ENCODE measurements at places on chromosomes 4 and X. TPM values are rescaled to one million over a fixed set of nuclear protein-coding genes. Genes with fewer than 3 reads are reported as not detected.

GRCh38 chrX:79281775-79282174 lies 85.4 kb downstream of the ITM2A start:
- DNase-seq = no peak
- no peak overlapping the region for H3K27ac ChIP-seq
- H3K4me1 ChIP-seq = no peaks in the 10 kb centered on the region
- no peaks in the 10 kb centered on the region for H3K36me3 ChIP-seq
- H3K27me3 ChIP-seq = no peaks in the 10 kb centered on the region

DNA sequence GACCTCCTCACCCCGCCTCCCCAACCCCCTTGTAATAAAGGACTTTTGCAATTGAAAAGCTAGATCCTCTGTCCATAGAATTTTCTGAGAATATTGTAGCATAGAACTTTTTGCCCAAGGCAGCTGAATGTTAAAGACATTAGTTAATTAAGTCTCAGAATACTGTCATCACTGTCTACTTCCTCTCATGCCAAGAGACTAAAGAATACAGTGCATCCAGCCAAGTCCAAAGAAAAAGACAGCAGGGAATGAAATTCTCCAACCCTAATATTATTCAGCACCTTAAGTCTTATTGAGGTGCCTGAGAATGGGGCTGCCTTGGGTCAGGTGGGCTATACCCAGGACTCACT lies 313.3 kb upstream of the GATB start:
- DNase-seq = no peak
- H3K4me3 ChIP-seq = no peak overlapping the region
- no peak overlapping the region for H3K27ac ChIP-seq
- H3K27me3 ChIP-seq = no peaks in the 10 kb centered on the region

DNA sequence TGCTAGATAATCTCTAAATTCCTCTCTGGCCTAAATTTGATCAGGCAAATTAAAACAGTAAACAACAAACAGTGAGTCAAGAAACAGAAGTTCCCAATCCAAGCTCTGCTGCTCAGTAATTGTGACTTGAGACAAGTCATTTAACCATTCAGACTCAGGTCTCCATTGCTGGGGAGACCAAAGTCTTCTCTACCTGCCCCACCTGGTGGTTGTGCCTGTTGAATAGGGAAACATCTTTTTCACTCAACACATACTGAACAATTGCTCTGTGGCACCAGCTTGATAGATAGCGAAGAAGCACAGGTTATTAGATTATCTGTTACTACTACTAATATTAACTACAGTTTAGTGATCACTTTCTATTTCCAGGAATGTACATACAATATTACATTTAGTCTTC lies 112.1 kb upstream of the EOLA2 start:
- H3K36me3 ChIP-seq = no peaks in the 10 kb centered on the region
- no peak overlapping the region for H3K4me3 ChIP-seq
- no peak for DNase-seq
- no peaks in the 10 kb centered on the region for H3K27me3 ChIP-seq
- no peak overlapping the region for H3K27ac ChIP-seq
- H3K4me1 ChIP-seq = no peaks in the 10 kb centered on the region

Gene TBX22
- not detected for total RNA-seq

Gene USP27X
- total RNA-seq = 1.4 TPM

DNA sequence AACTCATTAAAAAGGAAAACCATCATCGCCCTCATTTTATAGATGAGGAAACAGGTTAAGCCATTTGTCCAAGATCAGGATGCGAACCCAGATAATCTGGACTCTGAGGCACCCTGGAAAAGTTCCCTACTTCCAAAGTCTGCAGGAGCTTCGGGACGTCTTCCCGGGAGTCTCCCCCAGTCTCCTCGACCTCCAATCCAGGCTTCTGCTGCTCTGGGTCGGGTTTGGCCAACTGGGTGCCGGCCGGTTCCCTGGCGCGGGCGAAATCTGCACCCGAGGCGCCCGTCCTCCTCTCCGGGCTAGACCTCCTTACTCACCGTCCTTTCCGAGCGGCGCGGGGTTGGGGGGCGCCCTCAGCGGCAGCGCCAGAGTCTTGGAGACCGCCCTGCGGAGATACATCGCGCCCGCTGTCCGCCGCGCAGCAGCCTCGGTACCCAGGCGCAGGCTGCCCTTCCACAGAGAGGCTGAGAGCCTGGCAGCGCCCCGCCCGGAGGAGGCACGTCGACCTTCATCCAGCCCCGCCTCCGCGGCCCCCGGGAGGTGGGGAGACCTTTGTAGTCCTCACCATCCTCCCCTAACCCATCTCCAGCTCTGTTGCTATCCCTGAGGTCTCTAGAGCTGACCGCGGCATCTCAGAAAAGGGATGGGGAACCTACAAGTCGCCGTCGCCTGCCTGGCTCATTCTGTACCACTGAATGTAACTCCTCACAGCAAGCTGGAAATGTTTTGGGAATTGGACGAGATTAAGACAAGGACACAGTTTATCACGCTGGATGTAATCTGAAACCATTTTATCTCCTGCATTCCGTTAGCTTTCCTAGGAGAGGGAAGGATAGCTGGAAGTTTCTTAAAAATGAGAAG lies at the start of gene MGARP:
Gene MGARP (minus strand): TSS at position 466 of the 861 bp plus-strand sequence. CDS start 67 bp downstream, at position 399.
- H3K27me3 ChIP-seq = peaks cover 5% of the 10 kb centered on the region
- H3K27ac ChIP-seq = no peak within 1 kb of the TSS
- H3K4me1 ChIP-seq = peaks cover 15% of the 10 kb centered on the region
- H3K4me3 ChIP-seq = peak within 1 kb of the TSS; percentile 10
- DNase-seq = no peak

DNA sequence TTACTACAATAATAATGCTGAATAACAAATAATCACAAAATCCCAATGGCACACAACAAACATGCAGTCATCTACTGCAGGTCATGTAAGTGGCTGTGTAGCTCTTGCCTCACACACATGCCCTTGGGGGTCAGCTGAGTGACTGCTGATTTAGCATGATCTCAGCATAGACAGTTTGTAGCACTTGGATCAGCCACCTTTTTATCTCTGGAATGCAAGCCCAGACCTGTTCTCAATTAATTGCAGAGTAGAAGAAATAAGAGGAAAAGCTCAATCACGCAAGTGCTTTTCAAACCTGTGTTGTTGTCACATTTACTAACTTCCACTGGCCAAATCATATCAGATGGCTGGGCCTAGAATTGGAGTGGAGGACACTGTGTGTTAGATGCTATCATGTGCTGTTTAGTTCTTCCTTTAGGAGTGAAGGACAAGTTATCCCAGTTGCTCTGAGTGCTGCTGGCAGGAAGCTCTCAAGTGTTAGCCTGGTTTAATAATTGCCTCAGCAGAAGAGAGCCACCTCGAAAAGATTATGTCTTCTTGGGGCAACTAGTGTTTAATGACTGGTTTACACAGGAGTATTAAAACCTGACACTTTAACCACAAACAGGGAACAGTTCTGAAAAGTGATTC lies 128.3 kb upstream of the EPHA5 start:
- H3K36me3 ChIP-seq = no peaks in the 10 kb centered on the region
- H3K4me1 ChIP-seq = no peaks in the 10 kb centered on the region
- no peak overlapping the region for H3K27ac ChIP-seq
- H3K27me3 ChIP-seq = no peaks in the 10 kb centered on the region

DNA sequence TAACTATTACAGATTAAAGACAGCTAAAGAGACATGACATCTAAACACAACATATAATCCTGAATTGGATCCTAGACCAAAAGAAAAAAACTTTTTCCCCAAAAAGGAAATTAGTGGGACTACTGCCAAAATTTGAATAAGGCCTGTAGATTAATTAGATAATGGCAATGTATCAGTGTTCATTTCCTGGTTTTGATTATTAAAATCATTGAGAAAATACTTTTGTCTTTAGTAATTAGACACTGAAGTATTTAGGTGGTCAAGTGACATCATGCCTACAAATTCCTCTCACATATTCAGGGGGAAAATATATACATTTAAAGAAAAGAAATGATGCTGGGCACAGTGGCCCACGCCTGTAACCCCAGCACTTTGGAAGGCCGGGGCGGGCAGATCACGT lies 10.4 kb upstream of the USO1 start:
- peaks cover 17% of the 10 kb centered on the region for H3K4me1 ChIP-seq
- no peak overlapping the region for H3K4me3 ChIP-seq
- no peak for DNase-seq
- no peak overlapping the region for H3K27ac ChIP-seq
- no peaks in the 10 kb centered on the region for H3K27me3 ChIP-seq
- H3K36me3 ChIP-seq = no peaks in the 10 kb centered on the region

Gene CYP2U1
- 2.0 TPM for total RNA-seq

Gene CD40LG
- 0.17 TPM for total RNA-seq

DNA sequence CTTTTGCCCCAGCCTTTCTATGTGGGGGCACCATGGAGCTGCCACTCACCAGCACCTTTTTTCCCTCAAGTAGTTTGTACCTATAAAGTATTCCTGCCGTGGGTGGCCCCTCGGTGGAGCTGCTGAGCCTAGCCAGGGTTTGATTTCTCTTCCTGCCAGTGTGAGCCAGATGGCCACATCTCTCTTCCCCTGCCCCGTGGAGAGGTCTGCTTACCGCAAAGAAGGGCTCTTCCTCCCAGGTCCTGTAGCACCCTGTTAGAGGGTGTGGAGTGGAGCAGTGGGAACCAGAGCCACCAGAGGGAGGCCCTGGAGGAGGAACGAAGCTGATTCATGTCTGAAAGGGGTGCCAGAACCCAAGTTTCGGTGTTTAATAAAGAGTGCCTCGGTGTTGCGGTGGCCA lies 95.4 kb downstream of the PTTG2 start:
- peaks cover 3% of the 10 kb centered on the region for H3K36me3 ChIP-seq
- H3K4me1 ChIP-seq = no peaks in the 10 kb centered on the region
- H3K4me3 ChIP-seq = no peak overlapping the region
- H3K27ac ChIP-seq = peak overlapping the region; percentile 55
- no peaks in the 10 kb centered on the region for H3K27me3 ChIP-seq

GRCh38 chrX:113470166-113470565 lies 629.5 kb upstream of the AMOT start:
- H3K36me3 ChIP-seq = no peaks in the 10 kb centered on the region
- no peak overlapping the region for H3K27ac ChIP-seq
- DNase-seq = no peak
- H3K4me3 ChIP-seq = no peak overlapping the region
- no peaks in the 10 kb centered on the region for H3K27me3 ChIP-seq

DNA sequence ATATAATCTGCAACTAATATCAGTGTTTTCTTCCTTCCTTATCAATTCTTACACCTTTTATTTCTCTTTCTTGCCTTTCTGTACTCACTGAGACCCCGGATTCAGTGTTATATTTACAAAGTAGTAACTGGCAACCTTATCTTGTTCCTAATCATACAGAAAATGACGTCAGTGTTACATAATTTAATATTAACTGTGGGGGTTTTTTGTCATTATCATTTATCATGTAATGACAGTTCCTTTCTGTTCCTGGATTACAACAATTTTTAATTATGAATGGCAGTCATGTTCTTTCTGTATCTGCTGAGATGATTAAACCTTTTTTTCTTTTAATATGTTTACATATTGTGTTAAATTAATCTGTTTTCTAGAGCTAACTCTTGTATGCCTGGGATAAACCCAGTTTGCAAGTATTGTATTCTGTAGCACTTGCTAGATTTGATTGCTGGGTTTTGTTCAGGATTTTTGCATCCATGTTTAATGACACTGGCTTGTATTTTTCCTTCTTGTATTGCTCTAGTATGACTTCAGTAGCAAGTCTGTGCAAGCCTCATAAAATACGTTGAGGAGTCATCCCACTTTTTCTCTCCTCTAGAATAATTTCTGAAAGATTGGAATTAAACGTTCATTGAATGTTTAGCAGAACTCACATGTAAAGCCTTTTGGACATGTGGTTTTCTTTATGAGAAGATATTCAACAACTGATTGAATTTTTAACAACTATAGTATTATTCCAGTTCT lies 10.4 kb upstream of the HSPA4L start:
- H3K4me1 ChIP-seq = no peaks in the 10 kb centered on the region
- H3K27me3 ChIP-seq = no peaks in the 10 kb centered on the region
- no peak overlapping the region for H3K27ac ChIP-seq
- no peak overlapping the region for H3K4me3 ChIP-seq

Gene GAGE12J
- total RNA-seq = not detected

GRCh38 chr4:120508036-120508435 lies 414.5 kb downstream of the PRDM5 start:
- no peak for DNase-seq
- no peak overlapping the region for H3K27ac ChIP-seq
- H3K4me3 ChIP-seq = no peak overlapping the region
- H3K36me3 ChIP-seq = no peaks in the 10 kb centered on the region
- no peaks in the 10 kb centered on the region for H3K4me1 ChIP-seq

Gene XAGE2
- not detected for total RNA-seq

Gene NLGN4X
- total RNA-seq = 2.8 TPM

All from liver (tissue), 10 donors.